ENCODE measurements at places on chromosomes 5 and 9. TPM values are rescaled to one million over a fixed set of nuclear protein-coding genes. Genes with fewer than 3 reads are reported as not detected.

GRCh38 chr5:130277002-130277401, 372.7 kb downstream of the CHSY3 start:
- no peak overlapping the region for H3K27ac ChIP-seq
- no peak overlapping the region for H3K4me3 ChIP-seq
- H3K36me3 ChIP-seq: no peaks in the 10 kb centered on the region
- no peak for DNase-seq
- H3K27me3 ChIP-seq: no peaks in the 10 kb centered on the region
- no peaks in the 10 kb centered on the region for H3K4me1 ChIP-seq

DNA sequence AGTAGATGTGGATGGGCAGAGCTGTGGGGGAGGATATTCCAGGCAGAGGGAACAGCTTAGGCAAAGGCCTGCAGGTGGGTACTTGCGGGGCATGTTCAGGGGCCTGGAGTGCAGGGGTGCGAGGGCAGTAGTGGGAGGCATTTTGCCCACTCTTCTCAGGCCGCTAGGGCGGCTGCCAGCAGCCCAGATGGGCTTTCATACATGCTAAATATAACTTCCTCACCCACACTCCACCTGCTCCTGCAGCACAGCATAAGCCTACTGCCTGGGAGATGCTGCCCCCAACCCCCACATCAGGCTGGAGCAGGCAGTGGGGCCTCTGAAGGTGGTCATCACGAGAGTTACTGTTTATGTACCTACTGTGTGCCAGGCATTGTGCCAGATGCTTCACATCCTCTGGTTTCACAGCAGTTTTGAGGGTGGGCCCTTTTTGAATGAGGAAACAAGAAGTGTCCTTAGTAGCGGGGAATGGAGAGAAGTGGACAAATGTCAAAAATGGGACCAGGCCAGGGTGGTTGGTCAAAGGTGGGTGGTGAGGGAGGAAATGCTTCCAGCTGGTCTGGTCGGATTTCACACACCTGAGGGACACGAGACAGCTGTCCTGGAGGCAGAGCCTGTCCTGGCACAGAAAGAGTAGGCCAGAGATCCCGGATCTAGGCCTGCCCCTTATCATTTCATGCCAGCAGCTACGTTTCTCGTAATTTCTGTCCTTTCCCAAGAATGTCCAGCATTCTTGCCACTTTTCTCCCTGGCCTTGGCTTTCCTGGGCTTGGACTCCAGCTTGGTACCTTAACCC, 12.1 kb downstream of the RGS14 start:
- no peak overlapping the region for H3K27ac ChIP-seq
- peaks cover 13% of the 10 kb centered on the region for H3K27me3 ChIP-seq
- no peaks in the 10 kb centered on the region for H3K36me3 ChIP-seq

Gene PARP8
- 6.6 TPM for total RNA-seq

- H3K4me3 ChIP-seq: no peak overlapping the region
- DNase-seq: no peak
- H3K27ac ChIP-seq: no peak overlapping the region
- H3K27me3 ChIP-seq: no peaks in the 10 kb centered on the region
- no peaks in the 10 kb centered on the region for H3K36me3 ChIP-seq
- H3K4me1 ChIP-seq: no peaks in the 10 kb centered on the region
Measured at GRCh38 chr5:170896779-170897178, 35.0 kb downstream of the RANBP17 start.

GRCh38 chr5:59098743-59099142, 515.9 kb downstream of the RAB3C start:
- H3K27me3 ChIP-seq: no peaks in the 10 kb centered on the region
- no peak overlapping the region for H3K27ac ChIP-seq
- no peak for DNase-seq
- H3K4me1 ChIP-seq: peaks cover 23% of the 10 kb centered on the region
- no peak overlapping the region for H3K4me3 ChIP-seq
- no peaks in the 10 kb centered on the region for H3K36me3 ChIP-seq

Gene CCNI2
- 0.08 TPM for total RNA-seq

Gene LCN15
- 0.41 TPM for total RNA-seq
